Right ventricle myocardium superior (tissue), 1 donor: ENCODE measurements at places on chromosomes 6 and 20. TPM values are rescaled to one million over a fixed set of nuclear protein-coding genes. Genes with fewer than 3 reads are reported as not detected.

Gene DNAJC5
- total RNA-seq, result 42.3 TPM

Gene LSM14B
- 51.7 TPM for total RNA-seq

Gene CST2
- not detected for total RNA-seq

Gene DEFB121
- not detected for total RNA-seq

Gene EPPIN
- total RNA-seq, result not detected

Gene CDSN
- total RNA-seq, result not detected

Gene TRIM38
- total RNA-seq, result 2.3 TPM

Gene MATN4
- total RNA-seq, result not detected

Gene BPI
- total RNA-seq, result 0.11 TPM

Gene ADAM33
- total RNA-seq, result 12.6 TPM

Gene RAB22A
- 5.8 TPM for total RNA-seq

Gene BTNL2
- total RNA-seq, result not detected

Gene GPR6
- not detected for total RNA-seq

Gene KCNQ5
- total RNA-seq, result not detected

Gene SYNGAP1
- 4.8 TPM for total RNA-seq

Gene SIRPB2
- total RNA-seq, result 3.1 TPM

Gene RHAG
- 0.62 TPM for total RNA-seq

Gene TMEM151B
- not detected for total RNA-seq

Gene VSX1
- total RNA-seq, result 0.30 TPM

Gene ISM1
- total RNA-seq, result 1.5 TPM

Gene CRYBG1
- total RNA-seq, result 1.6 TPM

Gene COL12A1
- 10.7 TPM for total RNA-seq

Gene GCNT2
- total RNA-seq, result 37.1 TPM

Gene CD109
- total RNA-seq, result 6.7 TPM

Gene SCRT2
- total RNA-seq, result not detected

Gene CLPSL1
- total RNA-seq, result not detected

Gene TSBP1
- not detected for total RNA-seq

Gene CCN5
- 15.8 TPM for total RNA-seq

Gene CCN6
- not detected for total RNA-seq

Gene FGD2
- total RNA-seq, result 5.7 TPM

Gene OR2H1
- total RNA-seq, result not detected

Gene TBC1D20
- 23.1 TPM for total RNA-seq

Gene PRKN
- 20.6 TPM for total RNA-seq

Gene RAD21L1
- not detected for total RNA-seq

Gene C6orf15
- not detected for total RNA-seq

Gene ADGRB3
- 2.0 TPM for total RNA-seq

Gene MCHR2
- not detected for total RNA-seq

Gene ELOVL2
- total RNA-seq, result 1.1 TPM

Gene HLA-DRB5
- total RNA-seq, result 17.7 TPM

Gene ZNF76
- total RNA-seq, result 35.3 TPM

Gene RIMS1
- 0.91 TPM for total RNA-seq

Gene EYA2
- 0.65 TPM for total RNA-seq

Gene SLC17A4
- total RNA-seq, result not detected
